ENCODE measurements at places on chromosomes 3 and 15.

DNA sequence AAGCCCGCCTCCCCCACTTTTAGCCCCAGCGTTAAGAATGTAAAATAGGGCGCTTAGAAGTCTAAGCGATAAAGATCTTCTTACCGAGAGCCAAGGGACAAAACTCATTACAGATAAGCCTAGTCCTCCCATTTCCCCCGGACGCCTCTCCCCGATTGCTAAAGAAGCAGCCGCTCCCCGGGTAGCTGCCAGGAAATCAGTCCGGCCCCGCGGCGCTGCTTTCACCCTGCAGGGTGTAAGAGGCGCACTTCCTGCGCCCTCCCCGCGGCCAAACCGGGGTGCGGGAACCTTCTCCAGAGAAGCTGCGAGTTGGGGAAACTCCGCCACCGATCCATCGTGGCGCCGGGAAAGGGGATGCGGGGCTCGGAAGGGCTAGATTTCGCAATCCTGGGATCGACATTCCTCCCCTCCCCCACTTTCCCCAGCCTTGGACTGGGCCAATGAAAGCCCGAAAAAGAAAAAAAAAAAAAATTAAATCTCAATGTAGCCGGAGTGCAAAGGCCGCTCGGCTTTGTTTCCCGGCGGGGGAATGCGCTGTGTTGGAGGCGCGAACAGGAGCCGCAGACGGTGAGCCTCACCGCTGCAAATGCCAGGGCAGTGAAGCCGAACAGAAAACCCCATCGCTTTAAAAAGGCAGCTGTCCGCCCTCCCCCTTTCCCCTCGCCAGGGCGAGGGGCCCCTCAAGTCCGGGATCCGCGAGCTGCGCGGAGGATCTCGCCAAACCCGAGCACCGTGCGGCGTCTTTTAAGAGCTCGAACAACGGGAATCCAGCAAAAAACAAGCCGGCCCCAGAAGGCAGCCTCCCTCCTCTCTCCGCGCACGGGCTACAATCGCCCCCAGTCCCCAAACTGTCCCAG, 626 bp upstream of the PTPRG start:
- no peak for DNase-seq

DNA sequence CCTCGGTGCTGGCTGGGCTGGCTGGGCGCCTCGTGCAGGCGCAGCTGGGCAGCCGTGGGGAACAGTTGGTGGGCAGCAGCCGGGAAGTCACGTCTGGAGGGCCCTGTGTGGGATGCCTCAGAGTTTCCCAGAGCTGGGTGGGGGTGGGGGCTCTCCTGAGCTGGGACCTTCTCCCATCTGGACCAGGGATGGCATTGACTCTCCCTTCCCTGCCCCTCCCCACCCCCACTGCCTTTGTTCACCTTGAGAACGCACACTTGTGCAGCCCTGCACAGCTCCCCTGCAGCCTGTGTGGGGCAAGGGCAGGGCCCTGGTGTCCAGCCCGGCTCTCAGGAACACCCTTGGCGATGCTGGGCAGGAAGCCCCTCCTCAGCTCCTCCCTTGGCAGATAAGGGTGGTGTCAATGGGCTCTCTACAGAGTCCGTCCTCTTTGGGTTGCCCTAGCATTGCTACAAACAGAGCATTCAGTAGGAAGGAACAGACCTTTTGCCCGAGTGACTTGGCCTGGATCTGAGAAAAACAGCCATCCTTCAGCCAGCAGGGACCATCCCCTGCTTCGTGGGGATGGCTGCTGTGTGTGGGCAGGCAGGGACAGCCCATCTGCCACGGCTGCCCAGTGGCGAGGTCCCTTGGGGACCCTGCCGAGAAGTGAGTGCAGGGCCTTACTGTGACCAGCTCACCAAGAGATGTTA, 25.5 kb upstream of the KLF13 start:
- no peak for DNase-seq

GRCh38 chr3:143239031-143239430, 119.5 kb downstream of the CHST2 start:
- DNase-seq = no peak

DNA sequence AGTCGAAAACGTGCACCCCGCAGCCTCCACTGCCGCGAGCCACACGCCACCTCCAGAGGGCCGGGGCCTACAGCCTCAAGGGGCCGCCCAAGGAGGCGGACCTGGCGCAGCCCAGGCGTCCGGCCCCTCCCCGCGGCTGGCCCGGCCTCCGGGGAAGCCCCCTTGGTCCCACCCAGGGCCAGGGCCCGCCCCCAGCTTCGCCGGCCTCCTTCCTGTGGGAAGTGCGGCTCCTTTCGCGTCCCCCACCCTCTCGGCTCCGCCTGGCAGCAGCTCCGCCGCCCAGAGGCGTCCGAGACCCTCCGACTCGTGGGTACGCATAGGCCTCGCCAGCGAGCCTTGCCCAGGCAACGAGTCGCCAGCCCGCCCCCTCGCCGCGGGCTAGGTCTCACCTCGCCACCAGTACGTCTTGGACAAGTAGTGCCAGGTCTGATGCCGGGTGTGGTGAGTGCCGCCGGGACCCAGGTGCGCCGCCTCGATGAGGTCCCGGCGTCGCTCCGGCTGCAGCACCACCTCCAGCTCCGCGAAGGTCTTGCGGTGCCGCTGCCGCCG, 642 bp downstream of the ZBTB11 start:
- DNase-seq = peak; percentile 90

- DNase-seq = no peak
Measured at GRCh38 chr3:191123946-191124345, 75.1 kb upstream of the OSTN start.

DNA sequence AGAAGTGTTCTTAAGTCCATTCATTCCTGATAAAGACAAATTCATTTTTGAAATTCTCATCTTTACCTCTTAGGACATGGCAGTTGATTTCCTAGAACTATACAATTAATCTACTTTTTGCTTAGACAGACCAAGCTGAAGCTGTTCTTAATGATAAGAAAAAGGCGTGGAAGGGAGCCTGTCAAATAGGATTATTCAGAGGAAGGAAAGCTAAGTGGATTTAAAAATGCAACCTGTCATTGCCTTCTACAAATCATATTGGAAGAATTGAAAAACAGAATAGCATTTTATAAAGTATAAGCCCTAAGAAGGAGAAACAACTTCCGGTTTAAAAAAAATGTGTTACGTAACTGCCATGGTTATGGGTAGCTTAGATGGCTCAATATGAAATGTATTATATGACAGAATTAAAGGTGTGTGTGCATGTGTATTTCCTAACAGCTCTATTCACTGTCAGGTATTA, 81.2 kb upstream of the RAP2B start:
- DNase-seq = no peak

DNA sequence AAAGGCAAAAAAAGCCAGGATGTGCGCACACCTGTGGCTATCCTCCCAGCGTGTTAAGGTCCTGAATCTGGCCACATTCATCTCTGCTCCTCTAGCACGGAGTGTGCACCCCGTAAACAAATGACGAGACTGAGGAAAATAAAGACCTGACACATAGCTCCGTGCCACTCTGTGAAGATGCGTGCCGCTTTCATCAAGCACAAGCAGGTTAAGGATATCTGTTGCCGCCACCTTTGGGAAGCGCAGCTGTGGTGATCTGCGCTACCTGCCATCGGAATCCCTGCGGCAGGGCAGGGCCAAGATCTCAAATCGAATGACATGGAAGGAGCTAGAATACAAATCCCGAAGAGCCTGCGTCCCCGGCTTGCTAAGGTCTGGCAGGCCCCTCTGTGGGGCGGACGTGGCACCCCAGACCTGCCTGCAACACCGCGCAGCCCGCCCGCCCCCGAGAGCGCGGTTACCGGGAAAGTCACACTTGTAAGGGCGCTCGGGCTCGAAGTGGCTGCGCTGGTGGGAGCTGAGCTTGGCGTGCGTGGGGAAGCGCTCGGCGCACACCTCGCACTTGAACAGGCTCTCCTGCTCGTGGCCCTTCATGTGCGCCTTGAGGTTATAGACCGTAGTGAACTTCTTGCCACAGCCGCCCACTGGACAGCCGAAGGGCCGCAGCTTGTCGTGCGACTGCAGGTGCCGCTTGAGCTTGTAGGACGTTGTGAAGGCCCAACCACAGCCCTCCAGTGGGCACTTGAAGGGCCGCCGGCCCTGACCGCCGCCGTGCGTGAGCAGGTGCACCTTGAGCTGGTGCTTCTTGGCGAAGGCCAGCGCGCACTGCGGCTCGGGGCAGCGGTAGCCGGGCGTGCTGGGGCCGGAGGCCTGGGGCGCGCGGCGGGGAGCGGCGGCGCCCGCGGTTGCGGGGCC, 936 bp downstream of the ZXDC start:
- DNase-seq = peak; percentile 9

GRCh38 chr3:71486831-71487230, 96.7 kb downstream of the FOXP1 start:
- no peak for DNase-seq

GRCh38 chr3:64971602-64972001, 283.8 kb upstream of the ADAMTS9 start:
- DNase-seq = no peak

GRCh38 chr3:55858302-55858701, 371.2 kb upstream of the WNT5A start:
- DNase-seq = no peak

GRCh38 chr3:19190126-19190525, 41.8 kb downstream of the KCNH8 start:
- DNase-seq = no peak

GRCh38 chr3:118641608-118642007, 393.0 kb downstream of the IGSF11 start:
- DNase-seq = no peak

- DNase-seq = no peak
Measured at GRCh38 chr3:17179381-17180205, 294.8 kb downstream of the PLCL2 start.

- DNase-seq = no peak
Measured at GRCh38 chr3:52793702-52794611, 639 bp upstream of the ITIH3 start.

DNA sequence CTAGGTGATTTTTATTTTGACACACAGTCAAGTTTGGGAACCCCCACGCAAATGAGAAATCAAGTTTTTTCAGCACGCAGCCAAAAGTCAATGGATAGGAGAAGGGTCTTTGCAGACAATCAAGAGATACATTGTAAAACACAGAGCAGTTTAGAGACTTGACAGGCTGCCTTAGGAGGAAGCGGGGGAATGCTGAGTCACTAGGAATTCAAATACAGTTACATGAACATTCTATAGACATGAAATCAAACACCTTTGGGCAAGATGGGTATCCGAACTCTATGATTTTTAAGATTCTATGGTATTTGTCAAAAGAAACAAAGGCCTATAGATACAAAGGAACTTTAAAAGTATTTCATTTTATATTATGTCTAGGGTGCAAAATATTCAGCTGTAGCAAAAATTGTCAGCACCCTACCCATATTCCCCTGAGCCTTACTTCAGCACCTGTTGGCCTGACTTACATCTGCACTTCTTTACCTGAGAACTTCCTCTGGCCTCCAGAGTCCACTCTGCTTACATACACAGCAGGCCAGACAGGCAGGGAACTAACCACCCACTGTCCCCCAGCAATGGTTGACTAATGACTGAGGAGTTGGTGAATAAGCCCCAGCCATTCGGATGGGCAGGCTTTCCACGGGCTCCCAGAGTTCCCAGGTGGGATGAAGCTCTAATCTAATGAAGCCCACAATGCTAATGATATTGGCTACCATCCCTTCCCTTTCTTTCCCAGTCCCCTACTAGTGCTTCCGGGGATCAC, 289.3 kb upstream of the RORA start:
- DNase-seq = no peak

DNA sequence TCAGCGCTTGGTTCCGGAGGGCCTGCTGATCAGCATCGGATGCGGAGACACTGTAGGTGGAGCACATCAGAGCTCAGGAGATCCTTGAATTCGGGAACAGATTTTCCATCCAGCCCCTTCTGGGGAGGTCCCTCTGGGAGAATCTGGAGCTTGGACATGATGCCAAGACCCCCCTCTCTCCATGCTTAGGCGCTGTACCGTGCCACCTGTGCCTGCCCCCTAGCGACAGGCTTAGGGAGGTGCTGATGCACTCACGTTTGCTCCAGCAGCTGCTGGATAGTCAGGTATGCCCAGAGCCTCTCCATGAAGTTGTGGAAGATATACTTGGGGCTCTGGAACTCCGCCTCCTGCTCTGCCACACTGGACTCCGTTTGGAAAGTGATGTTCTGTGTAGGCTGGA, 9.7 kb downstream of the ITIH4 start:
- DNase-seq = no peak

DNA sequence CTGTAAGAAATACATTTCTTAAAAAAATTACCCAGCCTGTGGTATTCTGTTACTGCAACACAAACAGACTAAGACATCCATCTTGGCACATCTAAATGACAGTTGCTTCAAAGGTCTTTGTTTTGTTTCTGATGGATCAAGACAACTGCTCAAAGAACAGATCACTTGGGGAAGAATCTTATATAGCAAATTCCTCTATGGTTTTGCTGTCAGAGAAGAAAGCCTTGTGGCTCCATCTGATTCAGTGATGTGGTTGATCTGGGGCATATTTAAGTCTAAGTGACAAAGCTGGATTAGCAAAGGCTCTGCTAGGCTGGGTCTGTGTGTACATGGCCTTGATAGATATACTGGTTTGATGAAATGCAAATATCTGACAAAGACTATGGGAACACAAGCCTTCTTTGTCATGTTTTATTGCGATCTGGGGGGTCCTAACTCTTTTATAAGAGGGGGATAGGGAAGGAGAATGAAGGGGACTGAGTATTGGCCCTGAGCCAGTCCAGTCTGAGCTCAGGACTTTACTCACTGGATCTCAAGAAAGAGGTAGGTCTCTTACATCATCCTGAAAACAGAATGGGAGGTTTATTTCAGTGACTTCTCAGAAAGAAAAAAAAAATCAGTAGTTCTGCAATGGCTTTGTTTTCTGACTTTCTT, 14.3 kb upstream of the LIMD1 start:
- DNase-seq = no peak

DNA sequence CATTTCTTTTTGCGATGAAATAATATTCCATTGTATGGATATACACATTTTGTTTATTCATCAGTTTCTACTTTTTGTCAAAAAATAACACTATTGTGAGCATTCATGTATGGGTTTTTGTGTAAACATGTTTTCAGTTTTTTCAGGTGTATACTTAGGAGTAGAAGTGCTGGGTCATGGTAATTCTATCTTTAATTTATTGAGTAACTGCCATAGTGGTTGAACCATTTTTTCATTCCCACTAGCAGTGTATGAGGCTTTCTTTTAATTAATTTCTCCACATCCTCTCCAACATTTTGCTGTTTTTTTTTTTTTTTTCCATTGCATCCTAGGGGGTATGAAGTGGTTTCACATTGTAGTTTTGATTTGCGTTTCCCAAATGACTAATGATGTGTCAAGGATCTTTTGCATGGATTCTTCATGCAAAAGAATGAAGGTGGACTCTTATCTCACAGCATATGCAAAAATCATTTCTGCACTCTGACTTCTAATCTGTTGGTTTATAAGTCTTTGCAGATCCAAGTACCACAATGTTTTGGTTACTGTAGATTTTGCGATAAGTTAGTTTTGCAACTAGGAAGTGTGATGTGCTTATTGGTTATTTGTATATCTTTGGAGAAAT, 12.6 kb downstream of the ATP2C1 start:
- no peak for DNase-seq

Measured in T follicular helper cell (primary cell).